ENCODE measurements at places on chromosomes 4 and X. TPM values are rescaled to one million over a fixed set of nuclear protein-coding genes. Genes with fewer than 3 reads are reported as not detected.

Gene LDB2
- 108 TPM for total RNA-seq

Gene SULT1E1
- 35.0 TPM for total RNA-seq

Gene TLR10
- 0.71 TPM for total RNA-seq

Gene RIPPLY1
- total RNA-seq, result not detected

Gene KCND1
- 3.6 TPM for total RNA-seq

Gene ERCC6L
- 2.7 TPM for total RNA-seq

Gene ZNF330
- total RNA-seq, result 39.9 TPM

Gene SCARB2
- 378 TPM for total RNA-seq

Gene PFKFB1
- total RNA-seq, result not detected

Gene KDR
- 211 TPM for total RNA-seq

Gene PSAPL1
- 0.05 TPM for total RNA-seq

Gene GPR82
- total RNA-seq, result not detected

Gene BRS3
- total RNA-seq, result not detected

Gene SPOCK3
- total RNA-seq, result 22.1 TPM

Gene IL3RA
- total RNA-seq, result 4.8 TPM

Gene FABP2
- total RNA-seq, result not detected

Gene CXCL1
- 2.7 TPM for total RNA-seq

Gene NWD2
- total RNA-seq, result 9.1 TPM

Data from camera-type eye (tissue), 1 donor.